Colonic mucosa (tissue), 4 donors: ENCODE measurements at places on chromosomes 2 and 18.

DNA sequence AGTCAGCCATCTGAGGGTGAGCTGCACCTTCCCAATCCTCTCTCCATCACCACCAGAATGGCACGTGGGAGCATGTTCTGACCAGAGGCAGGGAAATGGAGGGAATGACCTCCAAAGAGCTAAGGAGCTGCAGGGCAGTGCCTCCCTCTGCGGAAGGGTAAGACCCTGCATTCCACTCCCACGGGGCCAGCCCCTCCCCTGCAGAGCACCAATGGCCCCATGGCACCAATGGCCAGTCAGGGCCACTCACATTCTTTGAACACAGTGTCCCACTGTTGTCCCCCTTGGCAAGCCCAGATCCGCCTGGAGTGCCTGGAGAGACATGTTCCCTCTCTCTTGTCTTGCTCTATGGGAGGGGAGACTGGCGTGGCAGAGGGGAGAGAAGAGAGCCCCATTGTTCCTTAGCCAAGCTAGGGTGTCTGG, 164.4 kb downstream of the TNS1 start:
- DNase-seq: no peak

DNA sequence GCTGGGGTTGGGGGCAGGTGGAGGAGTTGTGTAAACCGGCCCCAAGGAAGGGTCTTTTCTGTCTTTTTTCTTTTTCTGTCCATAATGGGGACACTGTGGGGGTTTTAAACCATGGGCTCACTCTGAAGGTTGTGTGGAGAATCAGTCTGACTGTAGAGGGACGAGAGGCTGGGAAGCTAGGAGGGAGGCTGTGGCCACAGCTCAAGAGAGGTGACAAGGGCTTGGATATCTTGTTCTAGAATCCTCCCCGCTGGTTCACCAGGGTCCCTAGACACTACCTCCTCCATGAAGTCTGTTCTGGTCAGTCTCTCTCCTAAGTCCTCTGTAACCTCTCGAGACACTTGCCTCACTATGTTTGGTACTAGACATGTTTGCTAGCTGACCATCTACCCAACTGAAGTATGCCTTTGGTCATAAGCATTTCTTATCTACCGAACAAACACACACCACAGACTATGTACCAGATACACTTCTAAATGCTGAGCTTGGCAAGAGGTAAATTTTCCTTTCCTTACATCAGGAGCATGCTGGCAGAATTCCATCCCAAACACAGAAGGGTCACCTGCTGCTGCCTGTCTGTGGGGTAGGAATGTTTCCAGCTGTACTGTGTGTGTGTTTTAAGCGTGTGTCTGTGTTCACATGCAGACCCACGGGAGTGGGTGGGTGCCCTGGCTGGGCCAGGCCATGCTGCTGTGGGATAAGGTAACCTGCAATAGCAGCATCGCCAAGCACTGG, 69.6 kb upstream of the MGAT4A start:
- no peak for DNase-seq

DNA sequence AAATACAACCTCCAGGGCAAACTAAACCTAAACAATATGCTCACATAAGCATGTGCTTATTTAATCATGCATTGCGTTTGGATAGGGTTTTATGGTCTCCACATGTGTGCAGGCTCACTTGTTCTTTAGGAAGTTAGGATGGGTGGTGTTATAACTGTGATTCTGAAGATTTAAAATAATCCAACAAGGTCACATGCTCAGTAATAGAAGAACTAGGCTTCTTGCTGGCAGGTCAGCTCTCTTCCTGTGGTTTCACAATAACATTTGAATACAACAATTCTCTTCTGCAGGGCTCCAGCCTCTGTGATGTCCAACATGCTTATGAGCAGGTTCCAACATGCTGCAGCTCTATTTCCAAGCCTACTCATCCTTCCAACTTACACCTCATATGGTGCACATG, 84.0 kb downstream of the MYL12B start:
- no peak for DNase-seq

GRCh38 chr2:97717613-97717995, 4.2 kb downstream of the ZAP70 start:
- no peak for DNase-seq

DNA sequence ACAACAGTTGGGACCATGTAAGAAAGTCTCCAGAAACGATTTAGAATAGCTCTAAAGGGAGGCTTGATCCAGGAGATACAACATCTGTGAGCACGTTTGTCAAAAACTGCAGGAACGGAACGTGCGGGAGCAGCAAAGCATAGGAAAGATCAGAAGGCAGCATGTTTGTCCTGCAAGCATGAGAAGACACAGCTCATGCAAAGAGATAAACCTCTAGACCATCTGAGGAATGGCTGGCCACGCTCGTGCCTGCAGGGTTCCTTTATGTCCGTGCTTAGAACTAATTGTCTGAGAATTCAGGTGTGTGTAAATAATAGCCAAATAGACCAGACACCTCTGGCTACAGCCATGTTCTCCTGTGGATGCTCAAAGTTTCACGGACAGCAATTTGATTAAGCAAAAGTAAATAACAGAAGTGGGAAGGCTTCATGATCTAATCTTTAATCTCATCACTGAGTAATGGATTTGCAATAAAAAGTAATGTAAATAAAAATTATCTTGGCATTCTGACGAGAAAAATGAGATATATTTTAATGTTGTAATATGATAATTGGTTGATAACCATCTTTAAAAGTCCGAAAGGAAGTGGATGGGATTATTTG, 534.8 kb upstream of the CDH7 start:
- no peak for DNase-seq
